NCI-H187 treated with DMSO at 0.1 percent for 48 hours (cell line): ENCODE measurements at places on chromosomes 13 and 19.

DNA sequence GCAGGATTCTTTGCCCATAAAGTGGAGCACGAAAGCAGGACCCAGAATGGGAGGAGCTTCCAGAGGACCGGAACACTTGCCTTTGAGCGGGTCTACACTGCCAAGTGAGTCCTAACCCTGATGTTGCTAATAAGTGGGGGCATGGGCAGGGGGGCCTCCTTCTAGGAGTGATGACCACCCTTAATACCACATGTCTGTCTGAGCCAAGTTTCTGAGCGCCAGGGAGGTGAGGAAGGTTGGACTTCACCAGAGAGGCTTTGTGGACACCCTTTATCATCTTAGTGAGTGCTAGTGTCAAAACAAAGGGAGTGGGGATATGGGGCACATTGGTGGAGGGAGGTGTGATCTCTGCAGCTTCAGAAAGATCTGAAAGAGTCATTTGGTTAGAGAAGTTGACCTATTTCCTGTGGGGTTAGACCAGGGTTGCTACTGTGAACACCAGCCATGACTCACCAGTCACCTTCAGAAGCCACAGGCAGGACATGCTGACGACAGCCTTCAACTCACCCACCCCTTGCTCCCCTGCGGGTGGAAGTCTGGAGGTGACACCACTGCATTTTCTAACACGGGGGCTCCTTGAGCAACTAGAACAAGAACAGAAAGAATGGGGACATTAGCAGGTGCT lies 8.8 kb downstream of the ALOX5AP start:
- no peak for DNase-seq

DNA sequence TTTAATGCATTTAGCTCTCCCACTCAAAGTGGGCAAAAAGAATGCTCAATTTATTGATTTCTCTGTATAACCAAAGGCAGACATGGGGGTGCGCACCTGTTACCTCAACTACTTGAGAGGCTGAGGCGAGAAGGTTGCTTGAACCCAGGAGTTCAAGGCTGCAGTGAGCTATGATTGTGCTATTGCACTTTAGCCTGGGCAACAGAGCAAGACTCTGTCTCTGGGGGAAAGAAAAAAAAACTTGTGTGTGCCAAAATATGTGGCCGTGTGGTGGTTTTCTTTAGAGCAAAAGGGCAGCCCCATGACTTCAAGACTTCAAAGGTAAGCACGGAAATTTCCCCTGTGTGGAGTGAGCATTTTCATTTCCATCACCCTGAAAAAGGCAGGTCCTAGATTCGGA lies 81.9 kb downstream of the IPO5 start:
- DNase-seq, result no peak

GRCh38 chr19:35703343-35703742 lies 1.0 kb upstream of the ZBTB32 start:
- DNase-seq, result no peak

DNA sequence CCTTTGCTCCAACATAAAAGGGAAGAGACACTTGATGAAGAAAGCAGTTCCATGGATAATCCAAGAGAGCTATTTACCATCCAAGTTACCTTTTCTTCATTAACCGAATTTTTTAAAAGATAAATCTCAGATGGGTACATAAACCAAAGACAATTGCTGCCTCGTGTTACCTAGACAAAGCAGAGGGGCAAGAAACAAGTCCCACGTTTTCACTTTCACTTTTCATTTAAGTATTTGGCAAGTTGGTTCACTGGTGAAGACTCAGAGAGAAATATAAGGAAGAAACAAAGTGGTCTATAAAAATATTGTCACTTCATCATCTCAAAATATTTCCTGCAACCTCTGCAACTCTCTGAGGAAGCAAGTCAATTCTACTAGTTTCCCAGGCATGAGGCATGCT lies 446.1 kb downstream of the FGF14 start:
- no peak for DNase-seq

DNA sequence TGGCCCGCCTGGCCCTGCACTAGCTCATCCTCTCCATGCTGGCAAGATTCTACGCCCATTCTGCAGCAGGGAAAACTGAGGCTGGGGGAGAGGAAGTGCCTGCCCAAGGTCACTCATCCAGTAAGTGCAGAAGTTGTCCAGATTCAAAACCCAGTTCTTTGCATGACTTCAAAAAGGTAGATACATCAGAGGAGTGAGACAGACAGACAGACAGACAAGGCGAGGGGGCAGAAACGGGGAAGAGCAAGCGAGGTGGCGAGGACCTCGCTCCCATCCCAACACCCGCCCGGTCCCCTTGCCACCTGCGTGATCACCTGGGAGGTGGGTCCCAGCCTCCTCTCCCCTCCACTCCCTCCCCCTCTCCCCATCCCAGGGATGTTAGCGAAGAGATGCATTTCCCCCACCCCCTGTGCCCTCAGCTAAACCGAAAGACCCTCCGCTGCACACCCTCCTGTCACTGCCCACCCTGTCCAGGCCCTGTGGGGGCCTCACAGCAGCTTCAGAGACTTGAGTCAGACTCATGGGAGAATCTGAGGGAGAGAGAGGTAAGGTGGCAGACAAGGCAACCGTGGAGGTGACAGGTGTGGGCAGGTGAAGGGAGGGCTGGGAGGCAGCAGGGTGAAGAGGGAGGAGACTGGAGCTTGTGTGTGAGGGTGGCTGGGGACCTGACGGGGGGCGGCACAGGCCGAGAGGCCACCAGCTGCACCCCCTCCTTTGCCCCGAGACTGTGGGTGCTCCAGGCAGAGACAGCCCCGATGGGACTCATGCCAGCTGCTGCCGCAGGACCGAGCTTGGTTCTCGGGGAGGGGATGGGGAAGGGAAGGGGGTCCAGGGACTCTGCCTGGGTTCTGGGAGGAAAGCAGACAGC lies 18.9 kb downstream of the LRRC4B start:
- no peak for DNase-seq

GRCh38 chr19:45800070-45800553 lies 7.5 kb upstream of the DMWD start:
- no peak for DNase-seq

DNA sequence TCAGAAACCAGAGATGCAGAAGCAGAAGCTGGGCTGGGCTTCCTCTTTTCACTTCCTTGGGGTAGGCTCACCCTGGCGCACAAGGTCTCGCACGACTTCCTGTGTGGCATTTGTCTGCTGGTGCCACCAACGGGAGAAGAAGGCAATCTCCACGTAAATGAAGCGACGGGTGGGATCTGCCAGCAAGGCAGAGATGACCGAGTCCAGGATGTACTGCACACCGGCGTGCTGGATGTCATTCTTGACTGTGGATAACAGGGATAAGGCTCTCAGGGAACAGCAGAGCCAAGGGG lies 1.3 kb downstream of the MAN2B1 start:
- no peak for DNase-seq

DNA sequence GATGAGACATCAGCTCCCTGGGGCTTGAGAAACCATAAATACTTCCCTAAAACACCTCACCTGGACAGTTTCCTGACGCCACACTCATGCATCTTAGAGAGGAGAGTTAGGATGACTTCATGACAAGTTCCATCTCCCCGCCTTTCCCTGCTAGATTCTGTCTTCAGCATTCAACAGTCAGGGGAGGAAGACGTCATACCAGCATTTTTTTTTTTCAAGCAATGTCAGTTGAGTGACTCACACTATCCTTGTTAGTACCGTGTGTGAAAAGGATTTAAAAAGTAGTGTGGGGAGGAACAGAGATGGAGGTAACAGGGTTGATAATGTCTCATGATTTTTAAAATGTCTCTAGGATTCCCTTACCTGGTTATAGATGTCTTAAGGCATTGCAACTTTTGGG lies at the start of gene OR7D2:
Gene OR7D2, plus strand, starts transcription at position 79 of the 400 bp plus-strand sequence. CDS start 6,803 bp downstream, outside the sequence.
- DNase-seq, result no peak

- no peak for DNase-seq
These were observed 181.2 kb downstream of the FGF9 start for GRCh38 chr13:21852043-21852442.

GRCh38 chr13:82062772-82063171 lies 1721.8 kb upstream of the SPRY2 start:
- DNase-seq, result no peak

DNA sequence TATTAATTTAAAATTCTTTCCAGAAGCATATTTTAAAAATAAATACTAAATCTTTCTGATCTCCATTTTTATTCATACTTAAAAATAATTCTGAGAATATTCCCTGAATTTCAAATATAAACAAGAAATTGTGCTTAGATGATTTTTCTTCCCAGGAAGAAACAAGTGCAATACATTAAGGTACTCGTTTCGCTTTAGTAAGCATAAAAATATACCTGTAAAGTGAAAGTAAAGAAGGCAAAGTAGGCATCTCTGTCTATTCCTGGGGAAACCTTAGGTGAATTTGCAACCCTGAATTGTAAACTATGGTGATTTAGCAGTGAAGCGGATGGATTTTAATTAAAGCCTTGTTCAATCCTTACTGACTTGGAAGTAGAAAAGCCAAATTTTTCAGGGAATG lies 354.2 kb downstream of the DIAPH3 start:
- no peak for DNase-seq

- no peak for DNase-seq
These were observed 7.2 kb downstream of the GJB2 start for GRCh38 chr13:20185366-20186056.

- DNase-seq, result no peak
These were observed 75.3 kb downstream of the RAB20 start for GRCh38 chr13:110486061-110486715.

- DNase-seq, result no peak
These were observed 4.3 kb upstream of the NR2F6 start for GRCh38 chr19:17249887-17250548.

DNA sequence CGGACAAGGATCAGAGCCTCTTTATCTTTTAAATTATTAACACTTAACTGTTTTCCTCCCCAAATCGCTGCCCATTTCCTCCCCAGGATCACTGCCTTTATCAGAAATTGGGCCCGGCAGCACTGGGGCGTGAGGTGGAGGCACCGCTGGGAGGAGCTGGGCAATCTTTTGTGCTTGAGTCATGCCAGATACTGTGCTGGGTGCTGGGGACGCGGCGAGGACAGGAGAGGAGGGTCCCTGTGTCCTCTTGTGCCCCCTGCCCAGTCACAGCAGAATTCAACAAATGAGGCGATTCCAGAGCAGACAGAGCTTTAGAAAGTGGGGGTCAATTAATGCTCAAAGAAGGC lies 347.8 kb downstream of the ZNF536 start:
- no peak for DNase-seq

GRCh38 chr13:73173279-73173811 lies 114.5 kb downstream of the KLF5 start:
- DNase-seq, result peak; percentile 56

GRCh38 chr13:50810998-50811397 lies 32.5 kb downstream of the DLEU7 start:
- DNase-seq, result no peak

DNA sequence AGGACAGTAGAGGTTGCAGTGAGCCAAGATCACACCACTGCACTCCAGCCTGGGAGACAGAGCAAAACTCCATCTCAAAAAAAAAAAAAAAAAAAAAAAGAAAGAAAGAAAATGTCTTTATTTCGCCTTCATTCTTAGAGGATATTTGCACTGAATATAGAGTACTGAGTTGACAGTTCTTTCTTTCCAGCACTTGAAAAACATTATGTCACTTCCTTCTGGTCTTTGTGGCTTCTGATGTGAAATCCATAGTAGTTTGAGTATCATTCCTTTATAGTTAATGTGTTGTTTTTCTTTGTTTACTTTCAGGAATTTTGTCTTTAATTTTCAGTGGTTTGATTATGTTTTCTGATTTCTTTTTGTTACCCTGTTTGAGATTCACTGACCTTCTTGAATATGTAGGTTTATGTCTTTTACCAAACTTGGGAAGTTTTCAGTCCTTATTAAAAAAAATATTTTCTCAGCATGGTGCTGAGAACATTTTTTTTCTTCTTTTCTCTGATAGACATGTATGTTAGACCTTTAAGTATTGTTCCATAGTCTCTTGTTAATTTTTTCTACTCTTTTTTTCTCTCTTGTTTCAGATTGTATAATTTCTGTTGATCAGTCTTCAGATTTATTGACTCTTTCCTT lies 50.1 kb downstream of the PCCA start:
- DNase-seq, result no peak

DNA sequence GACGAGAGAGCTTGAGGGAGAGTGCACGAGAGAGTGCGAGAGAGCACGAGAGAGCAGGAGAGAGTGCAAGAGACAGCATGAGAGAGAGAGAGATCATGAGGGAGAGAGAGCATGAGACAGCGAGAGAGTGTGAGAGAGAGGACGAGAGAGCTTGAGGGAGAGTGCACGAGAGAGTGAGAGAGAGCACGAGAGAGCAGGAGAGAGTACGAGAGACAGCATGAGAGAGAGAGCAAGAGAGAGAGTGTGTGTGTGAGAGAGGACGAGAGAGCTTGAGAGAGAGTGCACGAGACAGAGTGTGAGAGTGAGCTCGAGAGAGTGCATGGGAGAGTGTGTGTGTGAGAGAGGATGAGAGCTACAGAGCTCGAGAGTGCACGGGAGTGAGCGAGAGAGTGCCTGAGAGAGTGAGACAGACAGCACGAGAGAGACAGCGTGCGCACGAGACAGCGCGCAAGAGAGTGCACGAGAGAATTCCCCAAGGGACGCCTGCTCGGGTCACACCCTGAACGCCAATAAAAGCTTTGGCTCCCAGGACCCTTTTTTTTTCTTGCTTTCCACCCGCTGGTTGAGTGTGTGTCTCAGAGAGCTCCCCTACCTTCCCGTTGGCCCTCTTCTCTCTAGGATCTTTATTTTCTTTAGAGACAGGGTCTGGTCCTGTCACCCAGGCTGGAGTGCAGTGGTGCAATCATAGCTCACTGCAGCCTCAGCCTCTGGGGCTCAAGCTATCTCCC lies 3.7 kb downstream of the CD70 start:
- DNase-seq, result no peak

- DNase-seq, result no peak
These were observed 6.9 kb downstream of the CAPN12 start for GRCh38 chr19:38737281-38737865.

- DNase-seq, result no peak
These were observed 5.5 kb downstream of the CYP2S1 start for GRCh38 chr19:41198559-41198958.

- no peak for DNase-seq
These were observed 32.2 kb upstream of the ZNF726 start for GRCh38 chr19:23882493-23882892.

DNA sequence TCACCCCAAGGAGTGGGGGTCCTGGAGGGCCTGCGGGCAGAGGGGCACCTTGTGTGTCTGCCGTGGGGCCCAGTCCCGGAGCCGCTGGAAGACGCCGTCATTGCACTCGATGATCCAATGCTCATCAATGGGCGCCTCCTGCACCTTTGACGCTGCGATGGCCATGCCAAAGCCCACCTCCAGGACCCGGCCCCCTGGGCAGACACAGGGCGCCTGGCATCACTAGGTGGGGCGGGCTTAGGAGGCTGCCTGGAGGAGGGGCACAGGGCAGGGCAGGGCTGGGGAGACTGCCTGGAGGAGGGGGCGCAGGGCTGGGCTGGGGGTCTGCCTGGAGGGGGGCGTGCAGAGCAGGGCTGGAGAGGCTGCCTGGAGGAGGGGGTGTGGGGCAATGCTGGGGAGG lies 1.6 kb downstream of the GAMT start:
- no peak for DNase-seq

GRCh38 chr19:5676105-5676771 lies 4.1 kb downstream of the MICOS13 start:
- DNase-seq, result no peak

- no peak for DNase-seq
These were observed 10.8 kb downstream of the SOX21 start for GRCh38 chr13:94701313-94702180.
